ENCODE measurements at places on chromosomes 12 and 14. TPM values are rescaled to one million over a fixed set of nuclear protein-coding genes. Genes with fewer than 3 reads are reported as not detected.

CMAS gene
- 31.9 TPM for total RNA-seq

TMEM132C gene
- total RNA-seq = not detected

R3HDM2 gene
- 5.3 TPM for total RNA-seq

TMCC3 gene
- 26.6 TPM for total RNA-seq
